Type B pancreatic cell (in vitro differentiated cells): ENCODE measurements at places on chromosomes 6 and 20.

DNA sequence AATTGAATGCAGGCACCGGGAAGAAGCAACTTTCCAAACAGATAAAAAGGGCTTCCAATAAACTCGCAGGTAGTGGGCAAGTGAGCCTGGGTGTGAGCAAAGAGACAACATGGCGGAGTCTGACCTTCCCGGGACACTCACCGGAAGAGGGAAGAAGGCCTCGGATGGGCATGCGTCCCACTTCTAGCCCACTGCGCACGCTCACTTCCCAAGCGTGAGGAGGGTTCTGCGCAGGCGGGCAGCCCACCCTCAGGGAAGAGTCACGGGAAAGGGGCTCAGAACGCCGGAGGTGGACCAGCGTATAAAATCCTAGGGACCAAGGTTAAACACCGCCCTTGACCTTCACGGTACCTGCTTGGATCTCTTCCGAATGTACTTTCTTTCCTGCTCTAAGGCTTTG lies 95.5 kb upstream of the AFDN start:
- DNase-seq, result peak; percentile 51

DNA sequence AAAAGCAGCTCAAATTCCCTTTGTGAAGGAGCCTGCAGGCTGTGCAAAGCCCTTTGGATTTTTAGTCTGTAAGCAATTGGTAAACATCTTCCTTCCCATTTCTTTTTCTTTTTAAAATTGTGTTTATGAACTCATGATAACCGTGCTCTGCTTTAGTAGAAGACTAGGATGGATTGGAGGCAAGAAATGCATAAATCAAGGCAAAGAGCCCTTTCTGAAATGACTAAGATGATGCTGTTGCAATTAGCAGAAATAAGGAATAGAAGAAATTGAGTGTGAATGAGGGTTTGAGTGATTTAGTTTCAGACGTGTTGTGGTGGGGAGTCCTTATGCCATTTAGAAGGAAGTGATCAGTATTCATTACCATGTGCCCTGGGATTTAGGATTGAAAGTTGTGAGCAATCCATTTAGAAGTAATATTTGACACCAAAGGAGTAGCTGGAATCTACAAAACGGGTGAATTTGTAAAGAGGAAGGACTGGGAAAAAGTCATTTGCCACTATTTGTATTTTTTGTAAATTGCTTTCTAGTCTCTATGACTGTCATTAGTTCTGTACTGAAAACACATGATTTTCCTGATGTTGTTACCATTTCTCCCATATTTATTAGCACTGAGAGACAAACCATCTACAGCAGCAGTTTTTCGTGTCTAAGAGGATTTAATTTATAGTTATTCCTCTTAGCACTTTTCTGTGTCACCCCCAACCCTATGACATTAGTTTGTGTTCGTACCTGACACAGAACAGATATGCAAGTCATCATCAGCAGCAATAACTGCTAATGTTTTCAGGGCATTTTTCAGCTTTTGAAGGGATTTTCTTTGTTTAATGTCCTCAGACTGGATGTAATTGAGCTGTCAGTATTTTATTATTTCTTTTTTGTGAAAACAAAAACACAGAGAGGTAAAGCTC lies 265.0 kb downstream of the UTRN start:
- no peak for DNase-seq

DNA sequence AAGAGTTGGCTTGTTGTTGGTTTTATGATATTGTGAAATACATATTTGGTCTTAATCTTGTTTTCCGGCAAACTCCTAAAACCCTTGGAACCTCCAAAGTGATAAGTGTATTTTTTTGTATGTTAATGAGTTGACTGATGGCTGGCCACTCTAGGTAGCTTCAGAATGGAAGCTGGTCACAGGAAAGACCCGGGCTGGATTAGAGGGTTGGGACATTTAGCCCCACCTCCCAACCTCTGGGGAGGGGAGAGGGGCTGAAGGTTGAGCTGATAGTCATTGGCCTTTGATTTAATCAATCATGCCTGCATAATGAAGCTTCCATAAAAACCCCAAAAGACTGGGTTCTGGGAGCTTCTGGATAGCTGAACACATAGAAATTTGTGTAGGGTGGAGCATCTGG lies 42.7 kb downstream of the SASH1 start:
- no peak for DNase-seq

GRCh38 chr6:27318973-27319372 lies 6.9 kb upstream of the POM121L2 start:
- DNase-seq, result no peak

DNA sequence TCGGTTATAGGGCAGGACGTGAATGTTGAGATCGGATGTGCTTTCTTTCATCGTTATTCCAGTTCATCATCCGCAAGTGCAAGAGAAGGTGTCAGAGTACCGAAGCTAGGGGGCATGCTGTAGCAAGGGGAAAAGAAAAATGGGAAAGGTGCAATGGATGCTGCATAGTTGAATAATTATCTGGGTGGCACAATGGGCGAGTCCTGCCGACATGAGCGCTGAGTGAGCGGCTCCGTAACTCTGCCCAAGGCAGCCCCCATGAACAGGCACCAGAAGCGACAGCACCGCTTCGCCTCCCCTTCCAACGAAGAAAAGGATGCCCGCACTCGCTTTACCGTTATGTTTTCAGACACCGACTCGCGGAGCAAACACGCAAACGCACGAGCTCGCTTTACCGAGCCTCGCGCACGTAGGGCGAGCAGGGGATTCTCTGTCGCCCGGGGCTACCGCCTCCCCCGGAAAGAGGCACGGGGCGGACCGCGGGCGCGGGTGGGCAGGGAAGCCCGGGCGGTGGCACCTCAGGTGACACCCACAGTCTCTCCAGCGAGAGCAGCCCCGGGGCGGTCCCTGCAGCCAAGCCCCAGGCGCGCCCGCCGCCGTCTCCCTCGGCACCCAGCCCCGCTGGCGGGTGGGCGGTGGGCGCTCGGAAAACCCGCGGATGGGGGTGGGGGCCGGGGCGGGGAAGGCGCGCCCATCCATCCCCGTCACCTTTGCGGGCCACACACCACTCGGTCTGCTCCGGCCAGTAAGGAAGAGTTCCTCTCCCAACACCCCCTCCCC lies 654 bp downstream of the WASF1 start:
- DNase-seq, result peak; percentile 76

GRCh38 chr6:155154158-155154830 lies 109.5 kb upstream of the CLDN20 start:
- no peak for DNase-seq

- peak; percentile 73 for DNase-seq
Measured at GRCh38 chr6:57221191-57221935, 744 bp downstream of the RAB23 start.

- DNase-seq, result peak; percentile 92
Measured at GRCh38 chr6:26532699-26533531, 5.3 kb upstream of the HMGN4 start.

- DNase-seq, result no peak
Measured at GRCh38 chr6:139982195-139982594, 607.7 kb upstream of the CITED2 start.

- DNase-seq, result no peak
Measured at GRCh38 chr6:157885876-157886275, 62.8 kb downstream of the SNX9 start.

DNA sequence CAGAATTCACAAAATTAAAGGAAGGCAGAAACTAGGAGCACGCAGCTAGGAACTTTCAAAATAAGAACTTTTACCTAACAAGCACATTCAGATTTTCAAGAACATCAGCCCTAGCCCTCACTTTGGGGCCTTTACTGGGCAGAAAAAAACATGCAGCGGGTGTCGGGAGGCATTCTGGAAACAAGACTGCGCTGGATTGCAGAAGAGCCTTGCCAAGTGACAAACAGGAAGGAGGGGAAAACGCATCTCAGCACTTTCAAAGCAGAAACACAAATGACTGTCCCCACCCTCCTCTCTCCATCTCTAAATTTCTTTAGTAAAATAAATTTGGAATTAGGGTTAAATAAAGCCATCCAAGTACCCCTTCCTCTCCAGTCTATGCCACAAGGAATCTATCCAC lies 74.6 kb upstream of the RREB1 start:
- peak; percentile 18 for DNase-seq

DNA sequence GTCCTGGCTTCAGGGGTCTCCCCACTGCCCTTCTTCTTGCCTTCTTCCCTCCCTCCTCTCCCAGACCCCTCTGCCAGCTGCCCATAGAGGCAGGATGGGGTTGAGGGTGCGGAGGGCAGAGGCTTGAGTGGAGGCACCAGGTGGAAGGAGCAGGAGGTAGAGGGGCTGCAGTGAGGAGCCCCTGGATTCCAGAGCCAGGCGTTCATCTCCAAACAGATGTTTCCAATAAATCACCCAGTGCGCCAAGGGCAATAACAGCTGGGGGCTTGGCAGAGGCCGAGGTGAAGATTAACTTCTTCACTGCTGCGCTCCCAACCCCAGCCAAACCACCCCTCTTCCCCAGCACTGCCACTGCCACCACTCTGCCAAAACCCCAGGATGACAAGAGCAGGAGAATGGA lies 10.7 kb downstream of the MDFI start:
- DNase-seq, result no peak

DNA sequence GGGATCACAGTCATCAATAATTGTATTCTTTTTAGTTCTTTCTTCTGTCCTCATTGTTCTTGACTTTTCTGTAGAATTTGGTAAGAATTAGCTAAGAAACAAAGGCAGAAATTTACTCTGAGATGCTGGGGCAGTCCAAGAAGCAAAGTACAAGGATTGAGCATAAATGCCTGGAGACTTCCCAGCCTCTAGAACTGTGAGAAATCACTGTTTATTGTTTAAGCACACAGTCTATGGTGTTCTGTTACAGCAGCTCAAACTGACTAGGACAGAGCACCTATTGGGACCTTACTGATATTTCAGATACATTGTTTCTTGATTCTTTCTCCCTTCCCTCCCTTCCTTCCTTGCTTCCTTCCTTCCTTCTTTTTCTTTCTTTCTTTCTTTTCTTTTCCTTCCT lies 192.7 kb upstream of the SLC35B3 start:
- DNase-seq, result no peak

GRCh38 chr6:26331218-26332073 lies 33.6 kb upstream of the BTN3A2 start:
- DNase-seq, result no peak

- DNase-seq, result no peak
Measured at GRCh38 chr6:16751251-16751946, 9.9 kb downstream of the ATXN1 start.

DNA sequence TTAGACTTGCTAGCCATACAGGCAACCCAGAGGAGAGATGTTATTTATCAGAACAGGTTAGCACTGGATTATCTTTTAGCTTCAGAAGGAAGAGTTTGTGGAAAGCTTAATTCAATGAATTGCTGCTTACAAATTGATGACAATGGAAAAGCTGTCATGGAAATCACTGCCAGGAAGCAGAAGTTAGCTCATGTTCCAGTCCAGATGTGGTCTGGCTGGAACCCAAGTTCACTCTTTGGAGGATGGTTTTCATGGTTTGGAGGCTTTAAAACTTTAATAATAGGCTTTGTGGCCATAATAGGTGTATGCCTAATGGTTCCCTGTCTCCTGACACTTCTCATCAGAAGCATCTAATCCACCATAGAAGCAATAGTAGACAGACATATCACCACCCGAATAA lies 699.0 kb downstream of the PHF3 start:
- no peak for DNase-seq

GRCh38 chr6:134477991-134478635 lies 160.2 kb upstream of the SGK1 start:
- no peak for DNase-seq

GRCh38 chr20:58342104-58342945 lies 32.8 kb downstream of the RAB22A start:
- DNase-seq, result no peak

DNA sequence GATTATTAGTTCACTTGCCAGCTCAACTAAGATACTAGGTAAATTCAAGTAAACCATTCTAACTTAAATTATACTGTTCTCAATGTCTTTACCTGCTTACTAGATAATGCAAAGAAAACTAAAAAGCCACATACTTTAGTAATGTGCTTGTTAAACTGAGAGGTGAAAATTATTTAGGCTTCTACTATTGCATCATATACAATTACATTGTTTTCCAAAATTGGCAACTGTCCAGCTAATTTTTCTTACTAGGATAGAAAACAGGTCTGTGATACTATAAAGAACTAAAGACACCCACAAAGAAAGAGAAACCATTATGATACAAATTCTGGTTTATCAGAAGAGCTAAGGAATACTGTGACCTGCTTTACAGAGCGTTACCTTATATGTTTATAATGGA lies 45.6 kb upstream of the ALDH8A1 start:
- DNase-seq, result no peak

DNA sequence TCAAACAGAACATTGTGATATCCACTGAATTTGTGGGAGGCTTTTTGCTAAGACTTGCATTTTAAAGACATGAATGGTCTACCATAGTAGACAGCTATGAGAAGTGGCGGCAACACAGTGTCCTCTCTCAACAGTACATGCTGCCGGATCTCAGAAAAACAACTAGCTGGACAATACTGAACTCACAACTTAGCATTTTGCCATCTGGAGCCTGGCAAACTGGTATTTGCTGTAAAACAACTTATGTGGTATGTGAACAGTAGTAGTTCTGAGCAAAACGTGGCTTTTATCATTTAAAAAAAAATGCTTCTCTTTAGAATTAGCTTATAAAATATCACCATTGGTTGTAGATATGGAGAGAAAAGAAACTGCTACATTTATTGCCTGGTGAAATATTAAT lies 3.3 kb upstream of the PXDC1 start:
- no peak for DNase-seq

- DNase-seq, result no peak
Measured at GRCh38 chr6:35755278-35755924, 18.6 kb downstream of the ARMC12 start.

- DNase-seq, result no peak
Measured at GRCh38 chr20:61532736-61533135, 280.7 kb downstream of the CDH4 start.

GRCh38 chr20:16392346-16392745 lies 180.9 kb downstream of the KIF16B start:
- DNase-seq, result no peak

DNA sequence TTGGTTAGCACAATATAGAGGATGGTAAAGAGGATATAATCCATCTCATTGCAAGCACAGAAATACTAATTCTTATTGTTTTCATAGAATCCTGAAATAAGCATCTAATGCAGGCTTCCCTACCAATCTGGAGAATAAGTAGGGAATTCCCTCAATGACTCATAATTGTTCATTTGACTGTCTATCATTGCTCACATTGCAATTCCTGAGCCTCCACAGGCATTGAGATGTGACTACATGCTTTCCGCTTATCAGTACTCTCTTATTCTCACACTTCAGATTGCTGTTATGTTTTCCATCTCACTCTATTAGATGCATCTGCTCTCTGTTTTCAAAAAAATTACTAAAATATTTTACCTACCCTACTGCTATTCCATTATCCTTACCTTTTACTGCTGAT lies 216.2 kb upstream of the PRSS16 start:
- DNase-seq, result no peak

GRCh38 chr6:151498327-151498726 lies 4.5 kb downstream of the CCDC170 start:
- no peak for DNase-seq

DNA sequence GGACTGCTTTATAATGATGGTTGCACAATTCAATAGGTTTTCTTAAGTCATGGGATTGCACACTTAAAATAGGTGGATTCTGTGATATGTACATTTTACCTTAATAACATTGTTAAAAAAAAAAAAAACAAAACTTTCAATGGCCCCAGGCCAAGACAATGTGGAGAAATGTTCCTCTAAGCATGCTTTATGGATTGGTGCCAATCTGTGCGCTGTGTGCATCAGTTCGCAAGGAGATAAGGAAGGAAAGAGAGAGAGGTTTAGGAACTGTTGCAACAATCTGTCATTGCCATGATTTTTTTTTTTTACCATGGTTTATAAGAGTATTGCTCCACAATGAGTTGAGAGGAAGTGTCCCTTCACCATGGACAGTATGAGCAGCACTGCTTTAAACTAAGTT lies 399.6 kb downstream of the PTPRT start:
- DNase-seq, result no peak

GRCh38 chr6:168388641-168389633 lies 52.0 kb upstream of the SMOC2 start:
- no peak for DNase-seq
